ENCODE measurements at places on chromosomes 11 and 22.

GRCh38 chr11:47516984-47517853 is 35.7 kb downstream of the CELF1 start:
- DNase-seq, result no peak

- no peak for DNase-seq
Observed at GRCh38 chr11:32310214-32310601, 125.1 kb downstream of the WT1 start.

DNA sequence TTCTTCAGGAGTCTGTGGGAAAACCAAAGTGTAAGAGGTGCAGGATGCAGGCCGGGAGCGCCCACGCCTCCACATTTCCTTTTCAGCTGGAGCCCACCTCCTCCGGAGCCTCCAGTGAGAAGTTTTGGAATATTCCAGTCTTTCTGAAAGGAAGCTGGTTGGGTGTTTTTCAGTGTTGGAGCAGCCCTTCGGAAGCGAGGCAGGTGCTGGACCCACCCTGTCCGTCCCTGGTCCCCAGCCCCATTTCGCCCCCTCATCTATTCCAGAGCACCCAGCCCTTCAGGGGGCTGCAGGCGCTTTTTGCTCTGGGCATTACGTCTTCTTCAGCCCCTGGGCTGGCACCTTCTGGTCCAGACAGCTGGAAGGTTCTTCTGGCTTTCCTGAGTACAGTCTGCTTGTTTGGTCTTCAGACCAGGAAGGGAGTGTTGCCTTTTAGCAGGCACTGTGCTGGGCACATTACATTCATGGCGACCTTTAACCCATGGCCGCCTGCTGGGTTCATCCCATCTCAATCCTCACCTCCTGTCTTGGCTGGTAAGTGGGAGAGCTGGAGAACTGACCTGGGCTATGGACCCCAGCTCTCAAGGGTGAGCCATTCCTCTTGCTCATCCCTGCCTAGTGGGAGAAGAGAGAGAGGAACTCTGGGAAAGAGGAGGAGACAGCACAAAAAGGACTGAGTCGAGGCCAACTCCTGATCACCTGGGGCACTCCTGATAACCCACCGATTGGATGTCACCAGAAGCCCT is 710 bp upstream of the THY1 start:
- no peak for DNase-seq

GRCh38 chr11:8242499-8243280 is 21.0 kb downstream of the LMO1 start:
- DNase-seq, result no peak

DNA sequence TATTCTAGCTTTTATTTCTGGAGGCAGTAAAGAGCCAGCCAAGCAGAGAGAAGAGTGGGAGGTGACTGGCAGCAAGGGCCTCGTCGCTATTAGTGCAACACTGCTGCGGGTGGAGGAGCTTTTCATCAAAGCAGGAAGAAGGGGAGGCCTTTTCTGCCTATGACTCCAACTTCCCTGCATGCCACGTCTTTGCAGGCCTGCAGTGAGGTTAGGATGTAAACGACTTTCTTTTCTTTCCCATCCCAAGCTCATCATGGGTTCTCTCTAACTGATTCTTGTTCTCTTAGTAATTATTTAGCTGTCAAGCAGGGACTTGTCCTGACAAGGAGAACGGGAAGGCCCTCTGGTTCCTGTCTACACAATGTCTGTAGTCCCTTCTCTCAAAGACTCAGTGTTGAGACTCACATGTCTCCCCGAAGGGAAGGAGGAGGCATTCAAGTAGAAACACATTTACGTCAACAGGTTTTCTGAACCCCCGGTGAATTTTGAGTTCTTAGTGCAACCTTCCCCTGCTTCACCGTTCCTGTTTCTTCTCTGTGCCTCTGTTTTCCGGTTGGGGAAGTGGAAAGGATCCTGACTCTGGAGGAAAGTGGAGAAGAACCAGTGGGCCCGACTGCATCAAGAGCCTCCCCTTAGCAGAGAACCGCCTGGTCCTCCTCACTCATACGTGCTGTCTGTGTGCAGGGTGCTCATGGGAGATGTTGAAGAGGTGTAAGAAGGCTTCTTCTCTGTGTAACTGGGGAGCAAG is 56.9 kb downstream of the PACS1 start:
- DNase-seq, result peak; percentile 11

- no peak for DNase-seq
Observed at GRCh38 chr22:48488149-48488551, 1339.5 kb downstream of the BRD1 start.

DNA sequence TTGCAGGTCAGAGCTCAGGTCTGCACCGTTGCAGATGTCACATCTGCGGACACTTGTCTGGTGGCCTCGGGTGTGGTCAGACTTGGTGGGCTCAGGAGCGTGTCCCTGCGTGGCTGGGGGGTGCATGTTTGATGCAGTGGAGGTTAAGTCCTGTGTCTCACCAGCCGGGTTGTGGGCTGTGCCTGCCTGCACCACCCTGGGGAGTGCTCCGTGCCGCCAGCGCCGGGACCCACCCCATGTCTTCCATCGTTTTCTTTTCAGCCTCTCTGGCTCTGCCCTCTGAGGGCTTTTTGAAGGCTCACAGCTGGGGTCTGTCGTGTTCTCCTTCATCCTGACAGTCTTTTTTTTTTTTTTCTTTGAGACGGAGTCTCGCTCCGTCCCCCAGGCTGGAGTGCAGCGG is 26.0 kb downstream of the PPIL2 start:
- no peak for DNase-seq

GRCh38 chr11:91194546-91194945 is 971.7 kb upstream of the CHORDC1 start:
- DNase-seq, result no peak

DNA sequence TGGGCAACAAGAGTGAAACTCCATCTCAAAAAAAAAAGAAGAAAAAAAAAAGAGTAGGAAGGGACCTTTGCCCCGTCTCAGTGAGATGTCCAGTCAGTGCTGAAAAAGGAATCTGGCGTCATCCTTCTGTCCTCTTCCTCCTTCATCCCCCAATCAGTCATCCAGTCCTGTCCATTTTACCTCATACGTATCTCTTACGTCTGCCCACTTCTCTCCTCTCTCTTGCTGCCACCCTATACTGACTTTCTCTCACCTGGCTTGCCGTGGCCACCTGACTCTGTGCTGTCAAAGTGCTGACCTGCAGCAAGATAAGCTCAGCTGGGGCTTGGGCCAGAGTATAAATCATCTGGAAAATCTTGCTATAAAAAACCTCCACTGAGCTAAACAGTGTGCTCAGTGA is 13.6 kb downstream of the SEPTIN3 start:
- no peak for DNase-seq
